ENCODE measurements at places on chromosomes 1 and 21.

GRCh38 chr1:23422241-23422877 lies 2.2 kb downstream of the TCEA3 start:
- peak; percentile 43 for DNase-seq

- DNase-seq, result peak; percentile 57
Observed at GRCh38 chr1:101338714-101339430, 102.1 kb downstream of the S1PR1 start.

DNA sequence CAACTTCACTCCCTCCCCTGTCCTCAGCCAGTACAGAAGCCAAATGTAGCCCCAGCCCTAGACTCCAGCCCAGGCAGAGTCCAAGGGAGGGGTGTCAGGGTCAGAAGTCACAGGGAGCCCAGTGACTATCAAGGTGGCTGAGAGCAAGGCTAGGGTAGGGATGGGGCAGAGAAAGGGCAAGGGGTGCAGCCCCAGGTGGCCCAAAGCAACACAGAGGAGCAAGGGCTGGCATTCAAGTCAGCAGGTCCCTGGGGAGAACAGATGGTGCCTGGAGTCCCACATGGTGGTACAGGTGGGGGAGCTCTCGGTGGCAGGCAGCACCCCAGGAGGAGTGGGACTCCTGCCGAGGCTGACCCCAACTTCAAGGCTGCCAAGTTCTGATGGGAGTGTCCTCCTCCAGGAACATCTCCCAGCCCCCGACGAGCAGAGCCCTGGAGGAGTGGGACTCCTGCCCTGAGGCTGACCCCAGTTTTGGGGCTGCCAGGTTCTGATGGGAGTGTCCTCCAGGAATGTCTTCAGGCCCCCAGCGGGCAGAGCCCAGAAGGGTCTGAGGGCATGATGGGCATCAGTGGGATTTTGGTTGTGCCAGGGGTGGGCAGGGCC lies 3.7 kb upstream of the DVL1 start:
- DNase-seq, result no peak

GRCh38 chr1:87426463-87427249 lies 98.0 kb downstream of the LMO4 start:
- no peak for DNase-seq

DNA sequence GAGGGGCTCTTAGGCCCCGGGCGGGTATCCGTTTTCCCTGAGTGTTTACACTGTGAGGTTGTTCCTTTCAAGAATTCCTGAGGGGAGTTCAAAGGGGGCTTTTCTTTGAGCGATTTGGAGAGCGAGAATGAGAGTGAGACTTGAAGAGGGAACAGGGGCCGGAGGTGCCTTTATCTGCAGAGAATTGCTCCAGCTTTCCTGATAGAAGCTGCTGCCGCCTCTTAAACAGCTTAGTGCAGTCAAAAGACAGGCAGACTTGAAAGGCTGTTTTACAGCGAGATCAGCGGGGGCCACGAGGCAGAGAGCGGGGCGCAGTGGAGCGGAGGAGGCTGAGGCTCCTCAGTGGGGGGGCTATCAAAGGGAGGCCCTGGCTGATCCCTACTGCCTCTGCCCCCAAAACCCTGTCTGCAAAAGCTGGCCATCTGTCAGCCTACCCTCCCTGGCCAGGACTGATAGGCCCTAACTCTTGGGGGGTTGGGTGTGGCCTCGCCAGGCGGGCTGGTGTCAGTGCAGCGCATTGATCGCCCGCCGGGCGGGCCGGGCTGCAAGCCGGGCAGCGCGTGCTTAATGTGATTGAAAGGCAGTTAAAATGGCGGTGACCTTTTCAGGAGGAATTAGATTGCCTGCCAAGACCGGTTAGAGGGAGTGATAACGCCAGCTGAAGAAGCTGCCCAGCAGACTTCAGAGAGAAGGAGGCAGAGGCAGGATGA lies 36.4 kb downstream of the TMEM53 start:
- no peak for DNase-seq

DNA sequence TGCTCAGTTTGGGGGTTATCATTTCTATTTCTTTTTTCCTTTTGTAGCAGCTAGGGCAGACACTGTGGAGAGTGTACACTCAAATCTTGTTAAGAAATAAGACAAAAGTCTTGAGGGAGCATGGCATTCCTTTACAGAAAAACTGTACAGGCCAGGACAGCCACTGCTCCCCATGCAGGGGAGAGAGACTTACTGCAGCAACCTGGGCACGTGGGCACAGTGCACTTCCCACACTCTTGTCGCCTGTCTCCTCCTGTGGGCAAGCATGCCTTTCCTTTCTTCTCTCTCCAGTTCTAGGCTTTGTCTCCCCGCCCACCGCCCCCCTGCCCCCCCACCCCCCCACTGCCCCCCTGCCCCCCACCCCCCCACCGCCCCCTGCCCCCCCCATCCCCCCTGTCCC lies 51.9 kb downstream of the PHC2 start:
- DNase-seq, result no peak

DNA sequence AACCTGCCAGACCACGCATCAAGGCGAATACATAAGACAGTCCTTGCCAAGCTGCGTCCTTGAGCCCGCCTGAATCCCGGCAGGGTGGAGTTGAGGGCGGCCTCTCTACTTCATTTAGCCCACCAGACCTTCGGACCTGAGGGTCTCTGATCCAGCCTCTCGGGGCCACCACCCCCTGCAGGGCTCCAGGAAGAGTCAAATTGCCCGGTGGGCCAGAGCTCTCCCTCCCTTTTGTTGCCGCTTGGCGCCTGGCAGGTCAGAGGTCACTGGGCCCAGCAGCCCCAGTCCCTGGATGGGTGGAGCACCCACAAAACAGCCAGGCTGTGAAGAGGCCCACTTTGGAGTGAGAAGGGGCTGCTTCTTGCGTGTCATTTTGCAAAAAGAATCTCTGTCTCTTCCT lies 9.0 kb downstream of the GNG4 start:
- no peak for DNase-seq

DNA sequence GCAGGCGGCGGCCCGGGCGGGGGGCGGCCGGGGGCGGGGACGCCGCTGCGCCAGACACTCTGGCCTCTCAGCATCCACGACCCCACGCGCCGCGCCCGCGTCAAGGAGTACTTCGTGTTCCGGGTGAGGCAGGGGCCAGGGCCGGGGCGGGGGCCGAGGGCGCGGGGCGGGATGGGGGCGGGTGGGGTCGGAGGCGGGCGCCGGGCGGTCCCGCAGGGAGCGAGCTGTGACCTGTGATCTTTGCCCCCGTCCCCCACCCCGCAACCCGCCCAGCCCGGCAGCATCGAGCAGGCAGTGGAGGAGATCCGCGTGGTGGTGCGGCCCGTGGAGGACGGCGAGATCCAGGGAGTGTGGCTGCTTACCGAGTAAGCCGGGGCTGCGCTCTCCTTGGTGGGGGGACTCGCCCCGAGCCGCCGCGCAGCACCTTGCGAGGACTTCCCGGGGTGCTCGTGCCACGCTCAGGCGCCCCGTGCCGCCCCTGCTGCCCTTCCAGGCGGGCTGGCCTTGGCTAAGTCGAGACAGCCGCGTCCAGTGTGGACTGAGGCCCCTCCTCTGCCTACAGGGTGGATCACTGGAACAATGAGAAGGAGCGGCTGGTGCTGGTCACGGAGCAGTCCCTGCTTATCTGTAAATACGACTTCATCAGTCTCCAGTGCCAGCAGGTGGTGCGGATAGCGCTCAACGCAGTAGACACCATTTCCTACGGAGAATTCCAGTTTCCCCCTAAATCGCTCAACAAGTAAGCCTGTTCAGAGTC lies 514 bp downstream of the TPRG1L start:
- DNase-seq, result no peak

DNA sequence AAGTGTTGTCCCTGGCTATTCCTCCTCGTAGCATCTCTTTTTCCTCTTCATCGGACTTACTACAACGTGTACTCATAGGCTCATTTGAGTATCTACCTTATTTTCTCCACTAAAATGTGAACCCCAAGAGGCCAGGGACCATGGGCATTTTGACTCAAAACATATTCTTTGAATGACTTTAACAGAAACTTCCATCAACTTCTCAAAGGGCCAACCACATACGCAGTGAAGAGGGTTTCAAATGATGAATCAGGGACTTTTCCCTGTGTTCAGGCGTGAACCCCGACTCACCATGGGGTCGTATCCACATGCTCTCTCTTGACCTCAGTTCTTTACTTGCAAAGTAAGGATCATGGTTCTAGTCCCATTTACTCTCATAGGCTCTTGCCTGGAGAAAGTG lies 20.2 kb upstream of the GPR137B start:
- no peak for DNase-seq

DNA sequence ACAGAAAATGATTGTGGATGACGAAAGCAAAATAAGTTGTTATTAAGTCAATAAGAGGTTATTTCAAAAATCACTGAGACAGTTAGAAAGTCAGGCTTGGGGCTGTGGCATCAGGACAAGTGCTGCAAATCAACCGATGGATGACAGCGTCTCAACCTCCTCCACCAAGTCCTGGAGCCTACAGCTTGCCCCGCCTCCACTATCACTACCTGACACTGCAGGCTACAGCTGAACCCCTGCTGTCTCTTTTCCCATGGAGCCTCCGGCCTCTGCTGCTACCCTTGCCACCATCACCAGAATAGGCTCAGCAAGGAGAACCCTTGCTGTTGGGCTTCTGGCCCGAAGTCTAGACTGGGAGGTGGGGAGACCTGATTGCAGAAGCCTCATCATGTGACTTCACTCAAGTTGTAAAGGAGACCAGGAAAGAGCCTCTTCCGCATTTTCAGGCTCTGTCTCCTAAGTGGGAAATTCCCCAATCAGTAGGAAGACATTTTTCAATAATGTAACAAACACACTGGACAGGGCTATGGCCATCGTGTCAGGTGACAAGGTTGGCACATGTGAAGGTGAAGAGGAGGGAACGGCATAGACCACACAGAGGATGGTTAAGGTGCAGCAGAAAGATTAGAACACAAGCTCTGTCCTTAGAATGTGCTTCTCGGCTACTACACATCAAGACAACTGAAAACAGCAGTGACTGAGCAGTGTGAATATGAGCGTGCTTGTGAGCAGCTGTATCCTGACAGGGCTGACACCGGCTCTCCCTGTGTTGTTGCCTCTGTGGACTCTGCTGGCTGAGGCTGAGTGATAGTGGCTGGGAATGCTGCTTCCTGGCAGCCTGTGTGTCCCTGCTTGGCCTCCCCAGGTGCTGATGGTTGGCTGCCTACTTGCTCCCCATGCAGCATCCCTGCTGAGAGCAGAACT lies 660.7 kb downstream of the PTPRU start:
- DNase-seq, result no peak

GRCh38 chr21:25970254-25970930 lies 200.2 kb downstream of the APP start:
- no peak for DNase-seq

DNA sequence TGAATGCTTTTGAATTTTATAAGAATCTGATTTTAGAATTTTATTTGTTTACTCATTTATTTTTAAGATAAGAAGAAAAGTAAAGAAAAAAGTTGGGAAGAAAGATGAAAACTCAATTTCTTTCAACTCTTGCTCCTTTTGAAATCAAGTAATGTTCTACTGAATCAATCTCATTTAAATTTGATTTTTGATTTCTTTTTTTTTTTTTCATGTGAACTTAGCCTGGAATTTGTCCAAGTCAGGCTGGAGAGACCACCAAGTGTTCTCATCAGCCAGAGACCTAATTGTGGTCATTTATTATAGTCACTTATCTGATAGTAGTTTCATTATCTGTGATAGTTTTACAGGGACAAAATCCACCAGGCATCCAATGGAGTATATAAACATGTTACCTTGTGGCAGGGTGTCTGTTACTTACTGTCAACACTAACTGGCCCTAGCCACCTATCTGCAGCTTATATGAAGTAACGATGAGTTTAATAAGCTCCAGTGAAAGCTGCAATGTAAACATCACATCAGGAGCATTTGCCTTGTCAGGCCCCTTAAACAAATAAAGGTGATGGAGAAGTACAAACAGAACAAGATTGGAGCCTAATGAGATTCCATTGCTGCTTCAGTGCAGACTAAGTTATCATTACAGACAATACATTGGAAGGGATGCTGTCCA lies 39.2 kb downstream of the HLX start:
- no peak for DNase-seq
